ENCODE measurements at places on chromosomes 13 and 19.
A peak's percentile ranks its signal among the peaks of the same experiment; 100 is the strongest.

GRCh38 chr13:78306519-78307206, 296.7 kb downstream of the POU4F1 start:
- no peak for DNase-seq

- peak; percentile 6 for DNase-seq
Measured at GRCh38 chr19:6318772-6319171, 14.6 kb downstream of the ACER1 start.

DNA sequence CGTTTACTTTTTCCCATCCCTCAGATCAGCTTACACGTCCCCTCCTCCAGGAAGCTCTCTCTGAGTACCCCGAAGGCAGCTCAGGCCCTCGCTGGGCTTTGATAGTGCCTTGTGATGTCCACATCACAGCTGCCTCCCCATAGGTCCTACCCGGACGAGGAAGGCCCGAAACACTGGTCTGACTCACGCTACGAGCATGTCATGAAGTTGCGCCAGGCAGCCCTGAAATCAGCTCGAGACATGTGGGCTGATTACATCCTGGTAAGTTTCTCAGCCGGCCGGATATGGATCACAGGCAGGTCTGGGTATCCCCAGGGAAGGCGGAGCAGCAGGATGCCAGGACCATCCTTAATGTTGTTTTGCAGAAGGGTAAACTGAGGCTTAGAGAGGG, 4.8 kb downstream of the COLGALT1 start:
- peak; percentile 89 for DNase-seq

GRCh38 chr13:112172017-112172416, 105.1 kb downstream of the SOX1 start:
- DNase-seq = no peak

GRCh38 chr13:22866221-22866620, 314.6 kb upstream of the SGCG start:
- no peak for DNase-seq

DNA sequence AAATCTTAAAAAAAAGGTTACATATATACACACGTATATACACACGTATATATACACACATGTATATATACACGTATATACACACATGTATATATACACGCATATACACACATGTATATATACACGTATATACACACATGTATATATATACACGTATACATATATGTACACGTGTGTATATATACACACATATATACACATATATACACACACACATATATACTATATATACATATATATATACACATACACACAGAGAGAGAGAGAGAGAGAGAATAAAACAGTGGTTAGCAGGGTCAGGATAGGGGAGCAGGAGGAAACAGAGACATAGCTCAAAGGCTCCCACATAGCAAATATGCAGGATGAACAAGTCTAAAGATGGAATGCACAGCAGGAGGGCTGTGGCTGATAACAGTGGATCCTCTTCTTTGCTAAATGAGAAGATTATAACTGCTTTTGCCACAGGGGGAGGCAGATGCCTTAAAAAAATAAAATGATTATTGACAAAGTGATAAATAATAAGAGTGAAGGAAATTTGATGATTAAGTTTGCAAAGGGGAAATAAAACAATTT, 714.5 kb downstream of the UQCRFS1 start:
- no peak for DNase-seq

- no peak for DNase-seq
Measured at GRCh38 chr19:6210721-6211600, 68.8 kb downstream of the MLLT1 start.

DNA sequence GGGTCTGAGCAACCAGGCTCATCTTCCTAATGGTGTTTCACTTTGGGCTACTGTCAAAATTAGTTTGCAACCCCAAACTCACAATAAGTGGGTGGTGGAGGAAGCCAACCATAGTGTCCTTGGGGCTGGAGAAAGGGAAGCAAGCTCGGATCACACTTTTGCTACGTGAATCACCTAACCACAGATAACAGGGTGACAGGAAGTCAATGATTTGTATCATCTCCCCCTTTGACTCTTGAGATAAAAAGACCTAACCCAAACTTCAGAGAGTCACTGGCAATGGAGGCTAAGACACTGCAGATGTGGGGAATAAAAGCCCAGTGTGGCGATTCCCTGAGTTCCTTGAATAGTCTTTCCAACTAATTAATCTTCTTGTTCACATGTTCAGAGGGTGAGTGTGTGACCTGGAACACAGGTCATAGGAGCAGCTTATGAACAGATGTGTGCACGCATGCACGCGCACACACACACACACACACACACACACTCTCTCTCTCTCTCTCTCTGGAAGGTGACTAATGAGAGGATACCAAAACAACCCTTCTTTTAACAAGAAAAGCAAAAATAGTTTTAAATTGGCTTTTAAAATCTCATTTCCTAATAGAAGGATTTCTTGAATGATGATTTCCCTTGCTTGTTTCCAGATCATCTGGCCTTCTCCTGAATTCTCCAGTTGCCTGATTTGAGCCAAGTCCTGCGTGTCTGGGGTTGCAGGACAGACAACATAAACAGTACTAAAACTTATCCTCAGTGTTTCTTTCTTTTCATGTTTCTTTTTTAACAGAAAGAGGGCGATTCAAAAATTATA, 21.2 kb upstream of the DOCK9 start:
- peak; percentile 93 for DNase-seq

- DNase-seq = peak; percentile 85
Measured at GRCh38 chr13:24071423-24072075, 89.0 kb upstream of the SPATA13 start.
